ENCODE measurements at places on chromosomes 12 and 14. TPM values are rescaled to one million over a fixed set of nuclear protein-coding genes. Genes with fewer than 3 reads are reported as not detected.
A peak's percentile ranks its signal among the peaks of the same experiment; 100 is the strongest.

- no peaks in the 10 kb centered on the region for H3K36me3 ChIP-seq
- no peak overlapping the region for H3K4me3 ChIP-seq
- no peaks in the 10 kb centered on the region for H3K27me3 ChIP-seq
- no peak overlapping the region for H3K27ac ChIP-seq
- H3K4me1 ChIP-seq: no peaks in the 10 kb centered on the region
- DNase-seq: no peak
Measured at GRCh38 chr12:21912318-21912717, 28.9 kb downstream of the ABCC9 start.

GRCh38 chr14:68941820-68942219, 37.3 kb downstream of the ACTN1 start:
- H3K4me3 ChIP-seq: no peak overlapping the region
- H3K27me3 ChIP-seq: no peaks in the 10 kb centered on the region
- no peaks in the 10 kb centered on the region for H3K36me3 ChIP-seq
- no peak for DNase-seq
- H3K4me1 ChIP-seq: peaks cover 86% of the 10 kb centered on the region

- no peak overlapping the region for H3K4me3 ChIP-seq
- H3K4me1 ChIP-seq: no peaks in the 10 kb centered on the region
- H3K36me3 ChIP-seq: no peaks in the 10 kb centered on the region
- H3K27ac ChIP-seq: no peak overlapping the region
Measured at GRCh38 chr12:90303771-90304170, 595.1 kb upstream of the ATP2B1 start.

DNA sequence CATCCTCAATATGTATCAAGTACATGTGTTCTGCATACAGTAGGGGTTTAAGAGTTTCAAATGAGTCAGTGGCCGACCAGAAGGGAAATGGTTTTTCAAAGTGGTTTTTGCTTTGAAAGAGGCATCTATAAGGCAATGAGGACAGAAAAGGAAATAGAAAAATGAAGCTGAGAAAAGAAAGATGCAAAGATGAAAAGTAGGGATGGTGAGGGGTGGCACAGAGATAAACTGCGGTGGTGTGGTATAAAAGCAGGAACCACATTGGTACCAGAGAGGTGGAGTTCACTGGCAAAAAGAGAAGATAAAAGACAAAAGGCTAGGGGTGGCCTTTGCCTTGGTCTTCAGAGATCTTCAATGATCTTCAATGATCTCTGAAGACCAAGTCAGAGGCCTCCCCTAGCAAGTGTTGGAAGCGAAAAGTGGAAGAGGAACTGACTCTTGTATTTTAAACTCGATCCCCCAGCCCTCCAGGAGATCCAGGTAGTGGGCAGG, 144.0 kb upstream of the KRR1 start:
- H3K27ac ChIP-seq: no peak overlapping the region
- no peaks in the 10 kb centered on the region for H3K36me3 ChIP-seq
- no peak for DNase-seq
- no peak overlapping the region for H3K4me3 ChIP-seq
- H3K27me3 ChIP-seq: no peaks in the 10 kb centered on the region

DNA sequence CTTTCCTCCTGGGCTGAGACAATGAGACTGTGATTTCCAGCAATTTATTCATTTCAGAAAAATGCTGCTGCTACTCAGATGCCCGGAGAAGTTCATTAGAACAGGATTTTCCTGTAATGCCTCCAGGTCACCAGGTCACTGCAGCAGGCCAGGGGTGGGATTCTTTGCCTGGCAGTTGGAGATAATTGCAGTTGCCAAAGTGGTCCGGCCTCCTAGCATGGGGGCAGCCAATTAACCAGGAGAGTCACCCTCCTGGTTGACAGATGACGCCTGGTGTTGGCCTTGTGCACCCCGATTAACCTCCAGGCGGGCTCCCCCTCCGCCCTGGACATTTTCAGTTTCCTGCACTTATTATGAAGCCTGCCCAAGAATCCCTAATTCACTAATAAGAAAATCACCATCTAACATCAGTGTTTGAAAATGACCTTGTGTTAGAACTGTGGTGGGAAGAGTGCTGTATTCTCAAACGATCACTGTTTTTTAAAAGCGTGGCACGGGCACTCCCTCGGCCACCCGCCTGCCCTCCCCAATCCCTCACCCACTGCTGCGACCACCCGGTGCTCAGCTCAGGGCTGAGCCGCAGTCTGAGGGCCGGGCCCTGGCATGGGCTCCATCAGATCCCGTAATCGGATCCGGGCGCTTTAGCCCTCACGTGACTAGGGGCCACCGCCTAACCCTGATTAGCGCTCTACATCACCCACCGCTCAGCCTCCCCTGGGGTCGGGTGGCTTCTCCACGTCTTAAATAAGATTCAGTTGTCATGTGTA, 12.9 kb downstream of the RIMBP2 start:
- H3K4me1 ChIP-seq: no peaks in the 10 kb centered on the region
- H3K4me3 ChIP-seq: no peak overlapping the region

- H3K36me3 ChIP-seq: peaks cover 55% of the 10 kb centered on the region
- no peak overlapping the region for H3K4me3 ChIP-seq
- peak; percentile 27 for DNase-seq
- H3K4me1 ChIP-seq: peaks cover 10% of the 10 kb centered on the region
Measured at GRCh38 chr14:68908803-68909202, 70.3 kb downstream of the ACTN1 start.

DNA sequence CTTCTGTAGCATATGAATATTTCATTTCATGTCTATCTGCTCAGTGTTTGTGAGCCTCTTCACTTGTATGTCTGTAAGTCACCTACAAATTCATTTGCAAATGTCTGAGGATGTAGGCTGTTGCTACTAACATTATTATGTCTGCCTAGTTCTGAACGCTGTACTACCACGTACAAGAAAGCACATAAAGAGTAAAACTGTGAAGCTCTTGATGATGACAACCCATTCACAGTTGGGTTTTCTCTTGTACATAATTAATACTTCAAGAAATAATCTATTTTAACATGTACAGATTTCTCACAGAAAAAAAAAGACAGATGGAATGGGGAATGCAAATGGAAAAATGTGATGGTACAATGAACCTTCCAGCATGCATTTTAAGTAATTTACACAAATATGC, 64.3 kb upstream of the CPNE8 start:
- no peak overlapping the region for H3K27ac ChIP-seq
- DNase-seq: no peak
- H3K4me1 ChIP-seq: no peaks in the 10 kb centered on the region
- H3K4me3 ChIP-seq: no peak overlapping the region

Gene KCNH5
- not detected for total RNA-seq

All from lower lobe of right lung (tissue), 2 donors.